Stimulated activated CD8-positive, alpha-beta memory T cell treated with anti-CD3 and anti-CD28 coated beads, Interleukin-7, amount 100 ng/mL, for 1 hour (primary cell): ENCODE measurements at places on chromosomes 5 and 9.

- no peak for DNase-seq
Measured at GRCh38 chr9:106503759-106504158, 359.2 kb upstream of the ZNF462 start.

DNA sequence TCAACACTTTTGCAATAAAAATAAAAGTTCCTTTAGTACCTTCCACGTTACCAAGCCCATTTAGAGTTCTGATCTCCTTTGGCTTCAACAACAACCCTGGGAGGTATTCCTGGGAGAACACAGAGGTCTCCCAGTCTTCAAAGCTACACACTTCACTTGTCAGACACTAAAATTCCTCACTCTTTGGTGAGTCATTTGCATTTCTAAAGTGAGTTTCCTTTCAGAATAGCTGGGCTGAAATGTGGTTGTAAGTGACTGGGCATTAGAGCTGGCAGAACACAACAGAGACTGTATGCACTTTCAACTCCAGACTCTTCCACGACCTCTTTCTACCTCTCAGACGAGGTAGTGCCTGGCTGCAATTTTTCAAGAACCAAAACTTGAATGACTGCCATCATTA lies 11.5 kb upstream of the F2RL1 start:
- DNase-seq: no peak

DNA sequence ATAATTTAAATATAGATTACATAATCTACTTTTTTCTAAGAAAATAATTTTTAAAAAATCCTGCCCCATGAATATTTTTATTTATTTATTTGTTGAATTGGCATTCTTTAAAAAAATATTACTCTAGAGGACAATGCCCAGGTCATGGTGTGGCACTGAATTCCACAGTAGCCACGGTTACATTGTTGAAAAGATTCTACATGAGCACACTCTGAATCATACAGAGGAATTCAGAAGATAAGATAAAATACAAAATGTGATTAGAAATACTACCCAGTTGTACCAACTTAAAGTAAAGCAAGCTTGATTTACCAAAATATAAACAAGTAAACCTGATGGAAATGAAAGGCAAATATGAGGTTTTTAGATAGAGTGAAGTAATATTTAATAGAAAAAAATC lies 183.7 kb downstream of the HCN1 start:
- DNase-seq: no peak

DNA sequence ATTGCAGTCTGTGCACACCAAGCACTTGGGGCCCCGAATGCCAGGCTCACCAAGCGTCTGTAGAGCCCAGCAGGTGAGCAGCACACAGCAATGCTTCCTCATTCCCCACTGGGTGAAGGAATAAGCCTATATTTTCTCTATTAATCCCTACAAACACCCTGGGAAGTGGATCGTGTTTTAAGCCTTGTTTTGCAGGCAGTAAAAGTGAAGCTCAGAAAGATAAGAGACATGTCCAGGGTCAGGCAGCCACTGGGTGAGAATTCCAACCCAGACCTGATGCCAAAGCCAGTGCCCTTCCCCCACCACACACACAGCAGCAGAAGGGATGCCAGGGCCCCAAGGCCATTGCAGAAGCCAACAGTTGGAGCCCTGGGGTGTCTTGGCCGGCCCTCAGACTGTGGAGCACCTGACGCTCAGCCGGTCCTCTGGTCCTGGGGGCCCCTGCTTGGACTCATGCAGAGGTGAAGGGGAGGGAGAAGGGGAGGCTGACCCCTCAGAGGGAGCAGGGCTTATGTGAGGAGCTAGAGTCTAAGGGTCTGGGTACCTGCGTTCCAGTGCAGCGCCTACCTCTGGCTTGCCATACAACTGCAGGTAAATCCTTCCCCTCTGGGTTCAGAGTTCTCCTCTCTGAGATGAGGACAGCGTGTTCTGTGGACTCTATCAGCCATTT lies 26.3 kb upstream of the SYNPO start:
- DNase-seq: no peak

GRCh38 chr9:16559418-16560188 lies 310.9 kb downstream of the BNC2 start:
- no peak for DNase-seq
